Smooth muscle cell of trachea (primary cell): ENCODE measurements at places on chromosomes 13 and 19. TPM values are rescaled to one million over a fixed set of nuclear protein-coding genes. Genes with fewer than 3 reads are reported as not detected.

The U2AF1L4 gene
- 4.6 and 7.3 TPM in 2 replicates for total RNA-seq

The COMP gene
- 0.15 and 0.17 TPM in 2 replicates for total RNA-seq

The KDELR1 gene
- 66.0 and 96.4 TPM in 2 replicates for total RNA-seq

The ZNF441 gene
- total RNA-seq, result 12.2 and 15.9 TPM in 2 replicates

The ZNF71 gene
- total RNA-seq, result 9.4 and 9.5 TPM in 2 replicates

The DOCK6 gene
- 11.5 and 19.4 TPM in 2 replicates for total RNA-seq

The ZNF560 gene
- total RNA-seq, result 1.0 and 2.2 TPM in 2 replicates

The IRS2 gene
- total RNA-seq, result 5.2 and 6.9 TPM in 2 replicates

The SLC25A23 gene
- 17.2 and 46.3 TPM in 2 replicates for total RNA-seq

The LRRC63 gene
- total RNA-seq, result 0.17 and 0.29 TPM in 2 replicates

The CPB2 gene
- total RNA-seq, result not detected in 2 replicates

The MYDGF gene
- total RNA-seq, result 175 and 218 TPM in 2 replicates

The FLT1 gene
- 1.3 and 1.7 TPM in 2 replicates for total RNA-seq

The CYP2F1 gene
- not detected in 2 replicates for total RNA-seq

The ZFP82 gene
- 7.6 and 8.9 TPM in 2 replicates for total RNA-seq

The SAE1 gene
- total RNA-seq, result 106 and 195 TPM in 2 replicates

The ZC3H13 gene
- total RNA-seq, result 17.4 and 28.4 TPM in 2 replicates

The MAG gene
- total RNA-seq, result not detected in 2 replicates

The HSH2D gene
- total RNA-seq, result not detected in 2 replicates

The DACH1 gene
- total RNA-seq, result 0.15 and 0.17 TPM in 2 replicates
